SK-N-SH treated with all-trans-retinoic acid at 6 μM for 48 hours (cell line): ENCODE measurements at places on chromosomes 7 and 10.

DNA sequence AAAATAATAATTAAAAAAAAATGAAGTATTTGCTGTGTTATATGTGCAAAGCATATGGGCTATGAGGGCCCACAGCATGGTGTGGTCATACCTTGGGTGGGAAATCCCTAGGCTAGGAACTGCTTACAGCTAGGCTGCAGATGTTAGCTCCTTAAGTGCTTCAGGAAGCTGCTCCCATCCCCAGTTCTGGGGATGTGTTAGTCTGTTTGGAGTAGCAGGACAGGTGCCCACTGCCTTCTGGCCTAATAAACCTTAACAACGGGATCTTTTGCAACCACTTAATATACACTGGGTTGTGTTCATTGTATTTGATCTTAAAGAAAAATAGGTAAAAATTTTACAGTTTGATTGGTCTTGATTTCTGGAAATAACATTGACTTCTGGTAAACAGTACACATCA is 46.3 kb downstream of the HK1 start:
- no peak for ATAC-seq

GRCh38 chr10:115849197-115849596 is 423.8 kb downstream of the GFRA1 start:
- ATAC-seq = no peak

DNA sequence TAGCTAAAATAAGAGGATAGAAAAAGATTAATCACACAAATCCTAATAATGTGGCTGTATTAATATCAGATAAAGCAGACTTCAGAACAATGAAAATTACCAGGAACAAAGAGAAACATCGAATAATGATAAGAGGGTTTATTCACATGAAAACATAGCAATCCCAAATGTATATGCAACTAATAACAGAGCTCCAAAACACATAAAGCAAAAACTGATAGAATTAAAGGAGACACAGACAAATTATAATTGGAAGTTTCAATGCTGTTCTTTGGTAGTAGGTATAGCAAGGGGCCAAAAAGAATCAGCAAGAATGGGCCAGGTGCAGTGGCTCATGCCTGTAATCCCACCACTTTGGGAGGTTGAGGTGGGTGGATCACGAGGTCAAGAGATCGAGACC is 23.4 kb upstream of the DNAAF5 start:
- no peak for ATAC-seq

GRCh38 chr7:132296820-132297219 is 279.4 kb downstream of the PLXNA4 start:
- no peak for ATAC-seq

DNA sequence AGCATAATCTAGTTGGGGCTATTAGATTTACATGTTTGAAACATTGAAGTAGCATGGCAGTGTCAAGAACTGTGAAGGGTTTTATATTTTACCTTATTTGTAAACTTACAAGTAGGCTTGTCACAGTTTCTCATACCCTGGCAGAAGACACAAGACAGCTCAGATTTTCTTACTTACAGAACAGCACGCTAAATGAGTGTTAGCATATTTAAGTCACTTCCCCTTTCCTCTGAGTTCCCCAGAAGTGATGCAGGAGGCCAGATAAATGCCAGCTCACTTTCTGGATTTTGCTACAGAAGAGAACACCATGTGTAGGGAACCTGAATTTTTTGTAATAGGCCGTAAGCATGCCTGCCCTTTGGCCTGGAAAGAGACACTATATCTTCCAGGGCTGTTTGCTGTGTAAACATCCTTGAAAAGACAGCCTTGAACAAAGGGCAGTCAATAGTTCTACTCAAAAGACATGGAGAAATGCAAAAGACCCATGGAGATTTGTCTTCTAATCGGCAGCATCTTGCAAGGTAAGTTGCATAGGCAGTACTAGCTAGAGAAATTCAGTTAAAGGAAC is 279.1 kb downstream of the PHF14 start:
- no peak for ATAC-seq

DNA sequence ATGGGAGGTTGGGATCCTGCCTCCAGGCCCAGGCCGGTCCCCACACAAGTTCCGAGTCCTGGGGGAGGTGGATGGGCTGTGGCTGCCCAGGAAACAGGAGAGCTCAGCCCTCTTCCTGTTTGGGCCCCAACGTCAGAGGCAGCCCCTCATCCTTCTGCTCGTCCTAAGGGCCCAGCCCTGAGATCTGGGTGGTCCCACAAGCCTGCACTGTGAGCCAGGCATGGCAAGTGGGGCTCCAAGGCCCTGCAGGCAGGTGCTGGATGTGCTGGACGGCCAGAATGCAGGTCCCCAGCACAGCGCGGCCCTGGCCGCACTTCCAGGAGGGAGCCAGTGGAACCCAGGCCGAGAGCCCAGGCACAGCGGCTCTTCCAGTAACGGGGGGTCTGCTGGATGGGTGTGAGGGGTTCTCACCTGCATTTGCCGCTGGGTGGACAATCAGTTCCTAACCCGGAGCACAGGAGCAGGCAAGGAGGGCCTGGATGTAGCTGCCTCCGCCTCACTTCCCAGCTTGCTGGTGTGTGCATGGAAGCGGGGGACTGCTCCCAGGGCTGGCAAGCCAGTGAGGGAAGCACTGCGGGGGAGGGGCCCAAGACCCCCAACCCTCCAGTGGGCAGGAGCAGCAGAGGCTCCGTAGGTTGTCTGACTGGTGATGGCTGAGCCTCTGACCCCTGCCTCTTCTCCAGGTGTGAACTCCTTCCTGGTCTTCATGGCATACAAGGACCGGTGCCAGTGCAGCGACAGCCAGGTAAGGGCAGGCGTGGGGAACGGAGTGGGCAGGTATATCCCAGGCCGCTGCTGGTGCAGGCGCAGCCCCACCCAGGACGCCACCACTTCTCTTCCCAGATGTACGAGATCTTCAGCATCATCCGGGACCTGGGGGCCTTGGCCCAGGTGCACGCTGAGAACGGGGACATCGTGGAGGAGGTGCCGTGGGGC is 9.7 kb downstream of the DPYSL4 start:
- no peak for ATAC-seq

DNA sequence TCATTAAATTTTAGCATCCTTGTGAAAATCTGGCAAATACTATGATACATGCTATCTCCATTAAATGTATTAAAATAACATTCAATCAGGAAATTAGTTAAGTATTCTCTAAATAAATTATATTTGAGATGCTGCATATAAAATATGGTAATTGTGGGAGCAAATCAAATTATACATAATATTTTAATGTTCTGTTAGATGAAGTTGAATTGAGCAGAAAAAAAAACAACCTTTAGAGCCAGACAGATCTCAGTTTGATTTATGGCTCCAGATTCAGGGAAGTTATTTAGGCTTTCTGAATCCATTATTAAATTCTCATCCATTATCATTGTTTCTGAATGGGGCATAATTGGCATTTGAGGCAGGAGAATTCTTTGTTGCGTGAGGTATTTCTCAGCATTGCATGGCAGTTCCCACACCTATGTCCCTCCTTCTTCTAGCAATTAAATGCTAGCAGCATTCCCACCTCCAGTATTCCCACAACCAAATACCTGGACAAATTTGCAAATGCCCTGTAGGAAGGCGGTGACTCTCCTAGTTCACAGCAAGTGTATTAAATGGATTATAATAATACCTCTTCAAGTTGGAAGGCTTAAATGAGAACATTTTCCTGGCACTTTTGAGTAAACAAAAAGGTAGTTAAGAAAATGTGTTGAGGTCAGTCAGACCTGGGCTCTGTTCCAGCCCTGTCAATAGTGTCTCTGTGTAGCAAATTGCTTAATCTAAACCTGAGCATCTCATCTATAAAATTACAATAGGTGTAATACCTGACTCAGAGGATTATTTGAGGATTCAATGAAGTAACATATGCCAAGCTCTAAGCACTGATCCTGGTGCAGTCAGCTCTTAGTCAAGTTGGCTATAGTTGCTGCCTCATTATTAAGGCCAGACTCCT is 108.9 kb downstream of the RNLS start:
- peak; percentile 58; the same call in 2 of the 3 replicates for ATAC-seq
